NCI-H526 (cell line): ENCODE measurements at places on chromosomes 1 and 21.
A peak's percentile ranks its signal among the peaks of the same experiment; 100 is the strongest.

GRCh38 chr1:160103658-160104408 is 5.4 kb upstream of the IGSF8 start:
- peak; percentile 20 for DNase-seq

GRCh38 chr1:162386292-162387225 is 5.0 kb downstream of the C1orf226 start:
- no peak for DNase-seq

GRCh38 chr1:156001662-156002171 is 19.0 kb downstream of the SSR2 start:
- DNase-seq, result no peak

DNA sequence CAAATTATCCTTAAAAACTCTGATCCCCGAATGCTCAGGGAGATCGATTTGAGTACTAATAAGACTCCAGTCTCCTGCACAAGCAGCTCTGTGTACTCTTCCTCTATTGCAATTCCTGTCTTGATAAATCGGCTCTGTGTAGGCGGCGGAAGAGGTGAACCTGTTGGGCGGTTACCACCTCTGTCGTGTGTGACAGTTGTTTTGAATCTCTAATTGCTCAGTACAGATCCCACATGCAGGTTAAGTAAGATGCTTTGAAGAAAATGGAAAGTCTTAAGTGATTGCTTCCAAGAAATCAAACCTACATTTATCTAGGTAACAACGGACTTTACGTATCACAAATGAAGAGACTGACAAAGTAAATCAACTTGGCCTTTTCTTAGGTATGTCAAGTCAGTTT is 35.5 kb downstream of the COA6 start:
- peak; percentile 38 for DNase-seq

GRCh38 chr1:43512133-43512532 is 18.6 kb upstream of the PTPRF start:
- no peak for DNase-seq
